ENCODE measurements at places on chromosomes 16 and 17. TPM values are rescaled to one million over a fixed set of nuclear protein-coding genes. Genes with fewer than 3 reads are reported as not detected.

- DNase-seq = no peak
These were observed 85.3 kb upstream of the NSRP1 start for GRCh38 chr17:30031214-30031869.

GRCh38 chr17:30232824-30233427, 2.6 kb downstream of the SLC6A4 start:
- no peak for DNase-seq

DNA sequence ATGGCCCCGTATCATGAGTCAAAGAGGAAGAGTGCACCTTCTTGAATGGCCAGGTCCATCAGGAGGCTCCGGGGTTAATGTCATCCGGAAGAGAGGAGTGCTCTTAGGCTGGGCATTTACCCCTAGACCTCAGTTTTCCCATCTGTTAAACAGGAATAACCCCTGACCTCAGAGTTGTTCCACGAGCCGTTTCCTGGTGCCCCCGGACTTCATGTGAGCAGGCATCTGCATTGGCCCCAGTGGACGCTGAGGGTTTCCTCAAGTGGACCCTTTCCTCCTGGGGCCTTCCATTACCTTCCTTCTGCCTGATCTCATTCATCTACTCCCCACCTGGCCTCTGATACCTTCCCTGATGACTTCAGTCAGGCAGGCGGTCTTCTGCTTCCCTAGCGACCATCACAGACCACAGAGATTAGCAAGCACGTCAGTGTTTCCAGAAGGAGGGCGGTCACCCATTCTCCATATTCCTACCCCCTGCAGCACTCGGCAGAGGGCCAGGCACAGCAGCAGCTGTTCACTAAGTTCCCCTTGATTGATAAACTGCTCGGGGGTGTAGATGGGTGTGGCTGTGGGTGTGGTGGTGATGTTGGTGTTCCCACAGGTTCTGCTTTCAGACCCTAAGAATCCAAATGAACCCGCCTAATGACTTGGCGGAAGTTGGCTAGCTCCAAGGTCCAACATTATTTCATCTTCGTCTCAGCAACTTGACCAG, 346.6 kb upstream of the TNRC6C start:
- no peak for DNase-seq

DNA sequence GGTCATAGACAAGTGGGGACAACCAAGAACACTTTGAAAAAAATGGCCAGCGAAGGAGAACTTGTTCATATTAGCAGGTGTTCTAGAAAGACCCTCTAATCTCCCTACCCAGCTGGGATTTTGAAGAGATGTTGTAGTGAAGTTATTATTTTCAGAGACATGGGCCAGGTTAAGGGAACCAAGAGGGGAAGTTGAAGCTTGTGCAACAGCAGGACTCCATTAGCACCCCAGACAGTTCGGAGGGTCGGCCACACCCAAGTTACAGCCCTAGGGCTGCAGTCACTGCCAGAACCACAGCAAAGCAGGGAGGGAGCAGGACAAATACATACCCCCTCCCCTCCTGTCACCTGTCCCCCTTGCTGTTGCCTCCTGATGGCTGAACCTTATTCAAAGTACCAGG, 42.3 kb downstream of the WSB1 start:
- no peak for DNase-seq

- no peak for DNase-seq
These were observed 23.5 kb downstream of the SRCAP start for GRCh38 chr16:30722443-30722842.

DNA sequence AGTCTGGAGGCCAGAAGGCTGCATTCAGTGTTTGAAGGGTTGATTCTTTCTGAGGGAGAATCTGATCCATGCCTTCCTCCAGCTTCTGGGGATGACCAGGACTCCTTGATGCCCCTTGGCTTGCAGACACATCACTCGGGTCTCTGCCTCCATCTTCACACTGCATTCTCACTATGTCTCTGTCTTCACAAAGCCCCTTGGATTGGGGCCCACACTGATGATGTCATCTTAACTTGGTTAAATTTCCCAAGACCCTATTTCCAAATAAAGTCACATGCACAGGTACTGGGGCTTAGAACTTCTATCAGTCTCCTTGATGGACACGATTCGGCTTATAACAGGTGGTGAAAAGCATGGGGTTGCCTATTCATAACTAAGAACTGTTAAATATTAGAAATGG, 112.1 kb upstream of the MYOCD start:
- DNase-seq = no peak

DNA sequence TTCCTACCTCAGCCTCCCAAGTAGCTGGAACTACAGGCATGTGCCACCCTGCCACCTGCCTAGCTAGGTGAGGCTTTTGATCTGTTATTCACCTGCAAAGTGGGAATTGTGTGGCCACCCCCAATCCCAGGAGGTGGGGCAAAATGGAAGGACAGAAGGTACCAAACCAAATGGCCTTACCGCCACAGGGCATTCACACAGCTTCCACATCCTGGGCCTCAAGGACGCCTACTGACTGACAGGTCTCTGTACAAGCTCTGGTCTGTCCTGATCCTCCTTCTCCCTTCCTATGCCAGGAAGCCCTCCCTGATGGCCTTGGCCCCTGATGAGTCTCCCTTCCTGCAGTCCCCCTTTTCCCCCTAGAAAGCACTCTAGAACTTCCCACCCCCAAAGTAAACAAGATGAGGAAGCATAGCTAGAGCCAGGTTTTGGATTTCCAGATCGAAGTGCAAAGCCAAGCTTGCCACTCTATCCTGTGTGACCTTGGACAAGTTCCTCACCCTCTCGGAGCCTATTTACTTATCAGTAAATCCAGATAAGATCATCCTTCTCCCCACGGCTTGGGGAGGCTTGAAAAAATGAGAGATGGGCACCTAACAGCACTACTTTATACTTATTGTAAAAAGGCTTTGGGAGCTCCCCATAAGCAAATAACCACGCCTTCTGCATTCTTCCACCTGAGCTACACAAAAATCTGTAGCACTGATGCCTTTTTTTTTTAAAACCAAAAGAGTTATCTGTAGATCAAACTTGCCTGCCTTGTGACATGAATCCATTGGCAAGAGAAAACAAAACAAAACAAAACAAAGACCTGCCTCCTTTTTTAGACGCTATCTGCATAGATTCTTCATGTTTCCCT, 4.5 kb downstream of the PLLP start:
- DNase-seq = no peak

DNA sequence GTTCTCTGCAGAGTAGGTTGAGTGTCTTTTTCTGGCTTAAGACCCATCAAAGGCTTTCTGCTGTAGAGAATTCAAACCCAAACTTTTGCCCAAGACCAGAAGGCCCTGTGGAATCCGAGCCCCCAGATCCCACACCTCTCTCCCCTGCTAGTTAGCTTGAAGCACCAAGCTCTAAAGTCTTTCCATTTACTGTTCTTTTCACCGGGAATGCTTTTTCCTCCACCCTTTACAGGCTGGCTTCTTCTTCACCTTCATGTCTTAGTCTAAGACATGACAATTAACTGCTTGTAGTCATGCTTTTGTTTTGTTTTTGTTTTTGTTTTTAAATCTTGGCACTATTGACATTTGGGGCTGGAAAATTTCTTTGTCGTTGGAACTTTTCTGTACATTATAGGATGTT, 15.5 kb downstream of the HSD17B2 start:
- no peak for DNase-seq

DNA sequence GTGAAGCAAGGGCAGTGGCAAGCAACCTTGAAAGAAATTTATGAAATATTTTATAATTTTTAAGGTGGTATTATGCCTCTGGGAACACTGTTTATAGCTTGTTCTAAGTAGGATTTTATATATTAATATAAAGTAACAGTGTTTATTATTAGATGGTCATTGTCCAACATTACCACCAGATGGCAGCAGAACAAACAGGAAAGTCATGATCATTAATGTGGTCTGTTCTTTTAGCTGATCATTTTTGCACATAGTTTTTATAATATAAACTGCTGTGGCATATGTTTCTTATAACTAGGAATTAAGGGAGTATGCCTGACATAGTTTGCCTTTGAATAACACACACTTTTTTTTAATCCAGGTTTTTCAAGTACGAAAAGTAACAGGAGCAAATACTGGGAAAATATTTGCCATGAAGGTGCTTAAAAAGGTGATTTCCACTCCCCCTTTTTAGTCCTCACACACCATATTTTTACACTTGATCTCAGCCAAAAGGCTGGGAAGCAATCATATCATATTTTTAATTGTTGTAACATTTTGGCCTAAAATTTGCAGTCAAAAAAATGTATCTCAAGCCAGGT, 21.4 kb downstream of the RPS6KB1 start:
- DNase-seq = peak; percentile 42

DNA sequence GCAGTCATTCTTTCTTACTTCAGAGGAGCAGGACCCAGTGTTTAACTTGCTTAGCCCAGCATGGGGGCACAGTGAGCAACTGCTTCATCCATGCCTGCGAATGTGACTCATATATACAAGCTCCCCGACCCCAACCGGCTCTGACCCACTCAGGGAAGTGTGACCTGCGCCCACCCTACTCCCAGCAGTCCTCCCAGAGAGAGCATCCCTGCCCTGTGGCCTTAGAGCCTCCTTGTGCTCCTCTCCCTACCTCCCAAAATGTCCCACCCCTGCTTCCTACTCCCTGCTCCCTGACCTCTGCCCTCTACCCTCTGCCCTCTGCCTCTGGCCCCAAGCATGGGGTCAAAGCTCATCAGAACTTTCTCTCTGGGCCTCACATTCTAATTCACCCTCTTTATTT, 46.9 kb upstream of the DLX4 start:
- no peak for DNase-seq

DNA sequence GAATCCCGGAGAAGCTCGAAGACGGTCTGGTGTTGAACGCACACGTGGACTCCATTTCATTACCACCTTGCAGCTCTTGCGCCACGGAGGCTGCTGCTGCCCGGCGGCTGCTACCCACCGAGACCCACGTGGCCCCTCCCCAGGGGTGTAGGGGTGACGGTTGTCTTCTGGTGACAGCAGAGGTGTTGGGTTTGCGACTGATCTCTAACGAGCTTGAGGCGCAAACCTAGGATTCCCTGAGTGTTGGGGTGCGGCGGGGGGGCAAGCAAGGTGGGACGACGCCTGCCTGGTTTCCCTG, 1.7 kb upstream of the CBX4 start:
- DNase-seq = no peak

- DNase-seq = peak; percentile 42
These were observed 62.9 kb upstream of the CPHXL start for GRCh38 chr16:75789237-75789636.

GRCh38 chr16:67339453-67339852, 12.8 kb downstream of the LRRC36 start:
- peak; percentile 37 for DNase-seq

- DNase-seq = peak; percentile 56
These were observed 80.8 kb downstream of the OMG start for GRCh38 chr17:31216031-31216751.

DNA sequence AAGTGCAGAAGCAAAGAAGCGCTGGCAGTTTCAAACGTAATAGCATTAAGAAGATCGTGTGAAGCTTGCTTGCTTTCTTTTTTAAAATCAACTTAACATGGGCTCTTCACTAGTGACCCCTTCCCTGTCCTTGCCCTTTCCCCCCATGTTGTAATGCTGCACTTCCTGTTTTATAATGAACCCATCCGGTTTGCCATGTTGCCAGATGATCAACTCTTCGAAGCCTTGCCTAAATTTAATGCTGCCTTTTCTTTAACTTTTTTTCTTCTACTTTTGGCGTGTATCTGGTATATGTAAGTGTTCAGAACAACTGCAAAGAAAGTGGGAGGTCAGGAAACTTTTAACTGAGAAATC, 17.4 kb upstream of the RAB11FIP4 start:
- no peak for DNase-seq

Gene CDH8
- total RNA-seq = 1.3 TPM

Gene MT1A
- total RNA-seq = 3.4 TPM

Gene KRTAP9-8
- total RNA-seq = not detected

Gene OSGIN1
- total RNA-seq = 4.2 TPM

Measured in RPMI7951 (cell line).